ENCODE measurements at places on chromosomes 6 and 20. TPM values are rescaled to one million over a fixed set of nuclear protein-coding genes. Genes with fewer than 3 reads are reported as not detected.

UBD gene
- 0.56 TPM for total RNA-seq

HMGA1 gene
- total RNA-seq, result 694 TPM

OPRL1 gene
- 0.67 TPM for total RNA-seq

TP53TG5 gene
- not detected for total RNA-seq

ULBP3 gene
- total RNA-seq, result 4.0 TPM

TTI1 gene
- total RNA-seq, result 22.8 TPM

OR2B2 gene
- not detected for total RNA-seq

HTR1E gene
- total RNA-seq, result not detected

CGA gene
- total RNA-seq, result not detected

FLRT3 gene
- 2.0 TPM for total RNA-seq

EPHA7 gene
- 0.08 TPM for total RNA-seq

SNPH gene
- 4.3 TPM for total RNA-seq

MAPK14 gene
- 25.7 TPM for total RNA-seq

DAAM2 gene
- not detected for total RNA-seq

ANGPT4 gene
- total RNA-seq, result 0.03 TPM

ZBTB9 gene
- 12.1 TPM for total RNA-seq

ADGRF5 gene
- not detected for total RNA-seq

LY6G6C gene
- not detected for total RNA-seq

EDN1 gene
- 39.5 TPM for total RNA-seq

SIRPB2 gene
- total RNA-seq, result not detected

ZNF831 gene
- total RNA-seq, result not detected

CLIC5 gene
- total RNA-seq, result not detected
